ENCODE measurements at places on chromosomes 2 and 18. TPM values are rescaled to one million over a fixed set of nuclear protein-coding genes. Genes with fewer than 3 reads are reported as not detected.

DNA sequence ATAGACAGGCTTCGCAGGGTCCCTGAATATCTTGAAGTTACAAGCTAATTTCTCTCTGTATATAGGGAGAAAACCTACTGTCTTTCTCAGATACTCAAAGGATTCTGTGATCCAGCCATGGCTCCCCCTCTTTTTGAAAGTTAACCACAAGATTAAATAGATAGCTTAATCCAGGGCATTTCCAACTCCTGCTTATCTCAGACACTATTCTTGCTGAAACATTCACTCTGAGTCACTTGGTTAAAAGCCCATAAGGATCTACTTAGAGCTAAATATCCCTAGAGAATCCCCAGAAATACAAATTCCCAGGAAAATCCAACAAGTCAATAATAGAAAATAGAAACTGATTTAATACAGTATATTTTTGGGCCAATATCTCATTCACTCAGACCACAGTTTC is 179.1 kb upstream of the LYPD1 start:
- no peak for DNase-seq

DNA sequence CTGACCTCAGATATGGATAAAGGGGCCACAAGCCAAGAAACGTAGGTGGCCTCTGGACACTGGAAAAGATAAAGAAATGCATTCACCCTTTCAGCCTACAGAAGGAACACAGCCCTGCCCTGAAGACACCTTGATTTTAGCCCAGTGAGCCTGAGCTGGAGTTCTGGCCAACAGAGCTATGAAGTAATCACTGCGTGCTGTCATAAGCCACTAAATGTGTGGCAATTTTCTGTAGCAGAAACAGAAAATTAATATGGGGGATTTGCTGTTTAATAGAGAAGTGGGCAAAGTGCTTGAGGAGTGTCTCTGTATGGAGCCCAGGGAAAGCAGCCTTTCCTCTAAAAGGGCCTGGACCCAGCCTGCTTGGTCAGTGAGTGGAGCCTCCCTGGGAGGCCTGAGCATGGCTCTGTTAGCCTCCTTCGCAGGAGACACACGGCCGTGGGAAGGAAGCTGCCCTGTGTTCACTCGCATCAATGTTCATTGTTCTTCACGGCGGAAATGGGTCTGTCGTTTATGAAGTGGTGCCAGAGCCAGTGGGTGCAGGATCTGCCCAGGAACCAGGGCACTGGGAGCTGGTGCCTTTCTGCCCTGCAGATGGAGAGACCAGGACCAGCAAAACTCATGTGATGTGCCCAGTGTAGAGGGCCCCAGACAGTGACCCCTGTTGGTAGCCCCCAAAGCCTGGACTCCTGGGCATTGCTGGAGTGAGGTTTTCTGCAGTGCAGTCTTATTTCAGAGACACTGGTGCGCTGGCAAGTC is 268.9 kb downstream of the NDUFA10 start:
- no peak for DNase-seq

DNA sequence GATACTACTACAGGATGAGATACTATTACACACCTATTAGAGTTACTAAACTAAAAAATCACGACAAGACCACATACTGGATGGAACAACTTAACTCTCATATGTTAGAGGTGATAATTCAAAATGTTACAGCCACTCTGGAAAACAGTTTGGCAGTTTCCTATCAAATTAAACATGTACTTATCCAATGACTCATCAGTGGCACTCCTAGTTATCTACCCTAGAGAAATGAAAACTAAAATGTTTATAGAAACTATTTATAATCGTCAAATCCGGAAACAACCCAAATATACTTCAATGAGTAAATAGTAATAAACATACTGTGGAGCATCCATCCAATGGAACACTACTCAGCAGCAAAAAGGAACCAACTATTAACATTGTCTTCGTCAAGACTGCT is 137.0 kb upstream of the RBBP8 start:
- no peak for DNase-seq

DNA sequence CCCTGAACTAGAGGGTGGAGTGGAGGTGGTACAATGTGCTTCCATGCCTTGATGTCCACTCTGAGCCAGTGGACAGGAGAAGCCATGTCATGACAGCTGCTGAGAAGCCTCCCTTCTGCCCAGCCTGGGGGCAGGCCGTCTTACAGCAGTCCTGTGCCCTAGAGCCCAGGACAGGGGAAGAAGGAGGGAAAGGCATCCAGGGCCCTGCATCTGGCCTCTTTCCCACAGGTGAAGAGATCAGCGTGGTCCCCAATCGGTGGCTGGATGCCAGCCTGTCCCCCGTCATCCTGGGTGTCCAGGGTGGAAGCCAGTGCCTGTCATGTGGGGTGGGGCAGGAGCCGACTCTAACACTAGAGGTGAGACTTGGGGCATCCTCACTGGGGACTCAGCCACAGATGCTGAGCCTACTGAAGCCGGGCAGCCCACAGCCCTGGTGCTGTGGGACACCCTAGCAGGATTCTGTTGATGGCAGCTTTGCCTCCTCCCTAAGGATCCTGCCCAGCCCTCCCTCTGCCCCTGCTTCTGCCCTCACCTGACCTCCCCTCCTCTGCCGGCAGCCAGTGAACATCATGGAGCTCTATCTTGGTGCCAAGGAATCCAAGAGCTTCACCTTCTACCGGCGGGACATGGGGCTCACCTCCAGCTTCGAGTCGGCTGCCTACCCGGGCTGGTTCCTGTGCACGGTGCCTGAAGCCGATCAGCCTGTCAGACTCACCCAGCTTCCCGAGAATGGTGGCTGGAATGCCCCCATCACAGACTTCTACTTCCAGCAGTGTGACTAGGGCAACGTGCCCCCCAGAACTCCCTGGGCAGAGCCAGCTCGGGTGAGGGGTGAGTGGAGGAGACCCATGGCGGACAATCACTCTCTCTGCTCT is 3.1 kb downstream of the IL36RN start:
- DNase-seq: no peak

GRCh38 chr2:229779650-229780049 is 65.3 kb upstream of the DNER start:
- no peak for DNase-seq

DNA sequence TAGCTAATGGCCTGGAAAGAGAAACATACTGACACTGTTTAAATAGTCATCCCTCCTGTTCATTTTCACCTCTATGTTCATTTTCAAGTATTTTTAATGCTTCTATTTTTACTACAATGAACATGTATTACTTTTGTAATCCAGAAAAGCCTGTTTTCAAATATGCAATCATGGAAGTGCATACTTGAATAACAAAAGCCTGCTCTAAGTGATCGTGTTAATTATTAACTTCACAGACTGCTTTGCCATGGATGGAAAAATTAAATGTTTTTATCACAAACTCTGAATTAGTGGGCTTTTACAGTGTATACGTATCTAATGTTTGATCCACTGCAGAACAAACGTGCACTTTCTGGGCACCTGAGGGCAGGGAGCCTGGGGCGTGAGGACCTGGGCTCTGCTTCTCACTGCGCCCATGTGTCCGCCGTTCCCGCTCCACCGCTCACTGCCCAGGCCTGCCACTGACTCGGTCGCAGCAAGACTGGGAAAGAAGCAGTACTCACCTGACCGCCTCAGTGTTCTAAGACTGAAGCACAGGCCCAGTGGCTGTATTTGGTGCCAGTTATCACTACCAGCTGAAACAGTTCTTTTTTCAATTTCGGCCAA is 80.6 kb downstream of the UXS1 start:
- no peak for DNase-seq

DNA sequence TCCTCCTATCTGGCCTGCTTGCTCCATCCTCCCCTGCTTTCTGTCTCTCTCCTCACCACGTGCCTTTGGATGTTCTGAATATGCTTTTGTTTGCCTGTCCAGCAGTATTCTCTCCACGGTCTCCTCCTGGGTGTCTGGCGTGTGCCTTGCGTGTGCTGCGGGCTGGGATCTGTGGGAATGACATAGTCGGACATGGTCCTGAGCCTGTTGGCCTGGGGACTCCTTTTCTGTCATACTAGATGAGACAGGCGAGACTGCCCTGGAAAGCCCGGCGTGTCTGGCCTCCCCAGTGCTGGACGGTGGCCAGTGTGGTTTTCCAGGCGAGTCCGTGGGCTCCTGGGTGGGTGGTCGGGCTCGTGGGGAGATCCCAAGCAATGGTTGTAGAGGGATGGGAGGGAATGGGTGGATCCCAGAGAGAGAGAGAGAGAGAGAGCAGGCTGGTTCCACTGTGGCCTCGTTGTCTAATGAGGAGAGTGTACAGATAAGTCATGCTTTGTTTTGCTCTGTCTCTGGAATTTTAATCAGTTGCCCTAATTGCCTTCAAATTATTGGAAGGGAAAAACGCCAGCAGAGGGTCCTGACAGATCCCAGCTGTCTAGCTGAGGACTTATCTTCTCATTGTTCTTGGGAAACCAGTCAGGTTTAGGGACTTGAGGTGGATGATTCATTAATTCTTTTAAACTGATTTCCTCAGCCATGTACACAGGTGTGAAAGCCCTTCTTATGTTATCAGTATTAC is 58.3 kb downstream of the HPCAL1 start:
- DNase-seq: no peak

DNA sequence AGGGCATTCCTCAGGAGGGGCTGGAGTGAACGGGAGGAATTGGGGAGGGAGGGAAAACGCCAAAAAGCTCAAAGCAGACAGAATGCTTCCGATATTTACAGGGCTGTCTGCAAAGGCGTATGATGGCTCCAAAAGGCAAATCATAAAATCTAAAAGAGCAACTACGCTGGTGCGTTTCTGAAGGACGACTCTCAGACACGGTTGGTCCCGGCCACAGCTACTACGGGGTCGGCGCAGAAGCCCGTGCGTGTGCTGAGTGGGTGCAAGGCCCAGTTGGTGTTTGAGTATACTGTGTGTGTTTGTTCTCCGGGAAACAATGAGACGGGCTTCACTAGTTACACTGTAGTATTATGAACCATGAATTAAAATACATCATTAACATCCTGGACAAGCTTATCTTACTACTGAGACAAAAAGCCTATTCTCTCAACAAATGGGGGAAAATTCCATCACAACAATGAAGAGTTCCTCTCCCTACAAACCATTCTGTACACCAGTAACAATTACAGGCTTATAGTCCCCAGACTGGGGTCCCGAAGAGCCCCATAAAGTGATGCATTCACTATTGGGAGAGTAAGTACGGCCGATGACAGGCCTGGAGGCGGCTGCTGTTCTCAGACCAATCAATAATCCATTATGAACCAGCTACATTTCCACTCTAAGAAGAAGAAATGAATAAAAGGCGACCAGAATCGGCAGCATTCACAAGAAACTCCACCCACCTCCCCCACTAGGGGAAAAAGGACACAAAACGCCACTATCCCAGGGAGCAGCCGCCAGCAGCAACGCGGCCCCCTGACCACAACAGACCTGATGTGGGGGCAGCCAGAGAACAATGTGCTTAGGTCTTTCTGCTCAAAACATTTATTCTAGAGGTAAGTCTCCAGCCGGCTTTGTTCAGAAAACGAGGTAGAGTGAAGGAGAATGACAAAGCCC is 43.4 kb downstream of the ZNF516 start:
- no peak for DNase-seq

Gene CPO
- not detected for total RNA-seq

Gene RTP5
- total RNA-seq: 0.18 TPM

Data from CD8-positive, alpha-beta memory T cell (primary cell).